AG04450 (cell line): ENCODE measurements at places on chromosomes 5 and 9.

- no peak for DNase-seq
These were observed 1792.7 kb upstream of the CDH9 start for GRCh38 chr5:28831042-28831441.

- DNase-seq = no peak
These were observed 14.8 kb upstream of the SLC25A51 start for GRCh38 chr9:37918665-37919170.

GRCh38 chr5:94847726-94848125, 229.3 kb downstream of the SLF1 start:
- DNase-seq = no peak

DNA sequence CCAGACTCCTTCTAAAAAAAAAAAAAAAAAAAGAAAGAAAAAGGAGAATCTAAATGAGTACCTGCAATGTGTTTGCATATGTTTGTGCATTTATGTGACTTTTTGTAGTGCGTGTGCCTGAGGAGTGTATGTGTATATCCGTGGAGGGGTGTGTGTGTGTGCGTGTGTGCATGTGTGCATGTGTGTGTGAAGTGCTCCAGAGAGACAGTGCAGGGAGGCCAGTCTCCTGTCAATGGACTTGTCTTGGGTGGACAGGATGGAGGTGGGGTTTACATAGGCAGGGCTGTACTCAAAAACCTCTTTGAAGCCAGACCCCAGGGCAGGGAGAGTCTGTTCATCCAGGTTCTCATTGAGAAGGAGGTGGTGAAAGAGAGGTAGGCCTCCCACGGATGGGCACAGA, 87.1 kb upstream of the MVB12B start:
- no peak for DNase-seq

DNA sequence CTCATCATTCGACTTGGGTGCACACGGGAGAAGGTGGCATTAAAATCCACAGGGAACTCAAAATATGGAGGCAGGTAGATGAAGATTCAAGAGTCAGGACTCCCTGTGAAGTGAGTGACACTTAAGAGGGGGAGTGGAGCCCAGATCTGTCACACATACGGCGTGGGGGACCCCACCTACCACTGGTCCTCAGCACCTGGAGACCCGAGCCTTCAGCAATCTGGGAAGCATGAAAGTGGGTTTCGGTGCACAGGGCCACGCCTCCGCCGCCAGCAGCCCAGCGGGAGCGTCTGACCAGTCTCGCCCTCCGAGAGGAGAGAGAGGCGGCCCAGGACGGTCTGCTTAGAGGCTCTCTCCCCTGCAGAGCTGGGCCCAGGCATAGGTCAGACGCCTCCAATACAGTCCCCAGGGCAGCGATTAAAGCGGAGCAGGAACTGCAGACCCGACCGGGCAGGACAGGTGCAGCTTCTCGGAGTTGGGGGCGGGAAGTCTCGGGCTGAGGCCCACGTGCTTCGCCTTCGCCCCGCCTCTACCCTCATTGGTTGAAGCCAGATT, 639 bp upstream of the SLC2A8 start:
- DNase-seq = no peak

DNA sequence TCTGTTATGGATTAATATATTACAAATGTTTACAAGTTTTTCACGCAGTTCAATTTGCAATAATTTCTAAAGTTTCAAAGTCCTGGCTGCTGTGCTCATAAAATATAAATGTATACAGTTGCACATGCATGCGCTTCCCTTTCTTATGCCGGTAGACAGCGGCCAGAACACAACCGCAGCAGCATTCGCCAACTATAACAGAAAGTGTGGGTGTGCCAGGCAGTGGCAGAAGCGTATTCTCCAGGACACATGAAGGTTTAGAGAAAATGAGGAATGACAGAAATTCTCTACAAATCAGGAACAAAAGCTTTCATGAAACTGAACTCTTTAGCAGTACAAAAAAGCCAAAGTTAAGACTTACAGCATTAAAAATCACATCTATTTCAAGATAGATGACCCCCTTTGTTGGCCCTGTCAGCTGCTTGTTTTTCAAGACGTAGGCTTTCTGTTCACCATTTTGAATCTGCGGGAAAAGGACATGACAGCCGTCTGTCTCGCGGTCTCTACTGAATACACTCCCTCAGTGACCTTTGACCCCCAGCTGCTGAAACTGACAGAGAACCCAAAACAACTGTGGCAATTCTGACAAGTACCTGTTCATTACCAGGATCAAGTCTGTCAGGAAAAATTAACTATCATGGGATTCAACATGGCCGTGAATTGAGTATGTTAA, 252.2 kb downstream of the SLF1 start:
- no peak for DNase-seq

- no peak for DNase-seq
These were observed 517.9 kb upstream of the ITGA1 start for GRCh38 chr5:52269859-52270258.

DNA sequence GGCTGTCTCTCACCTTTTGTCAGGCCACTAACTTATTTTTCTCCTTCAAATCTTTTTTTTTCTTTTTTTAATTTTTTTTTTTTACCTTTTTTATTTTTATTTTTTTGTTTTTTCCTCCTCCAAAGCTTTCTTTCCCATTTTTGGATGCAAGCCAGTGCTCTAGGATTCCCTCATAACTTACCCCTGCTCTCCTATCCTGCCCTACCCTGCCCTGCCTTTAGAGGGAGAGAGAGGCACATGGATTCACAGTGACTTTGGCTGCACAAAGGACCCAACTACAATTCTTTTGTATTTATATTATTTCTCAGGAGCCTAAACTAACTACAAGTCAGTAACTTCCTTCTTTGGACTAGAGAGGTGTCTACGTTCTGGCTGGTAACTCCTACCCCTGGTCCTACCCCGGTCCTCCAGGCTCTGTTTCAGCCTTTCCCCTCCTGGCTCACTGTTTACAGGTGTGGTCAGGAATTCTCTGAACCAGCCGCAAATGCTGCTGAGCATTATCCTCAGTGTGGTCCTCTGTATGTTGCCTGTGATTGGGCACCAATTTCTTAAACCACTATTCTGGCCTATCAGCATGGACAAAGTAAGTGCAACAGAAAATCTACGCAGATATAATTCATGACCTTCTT, 8.4 kb upstream of the RUSC2 start:
- DNase-seq = peak; percentile 52

DNA sequence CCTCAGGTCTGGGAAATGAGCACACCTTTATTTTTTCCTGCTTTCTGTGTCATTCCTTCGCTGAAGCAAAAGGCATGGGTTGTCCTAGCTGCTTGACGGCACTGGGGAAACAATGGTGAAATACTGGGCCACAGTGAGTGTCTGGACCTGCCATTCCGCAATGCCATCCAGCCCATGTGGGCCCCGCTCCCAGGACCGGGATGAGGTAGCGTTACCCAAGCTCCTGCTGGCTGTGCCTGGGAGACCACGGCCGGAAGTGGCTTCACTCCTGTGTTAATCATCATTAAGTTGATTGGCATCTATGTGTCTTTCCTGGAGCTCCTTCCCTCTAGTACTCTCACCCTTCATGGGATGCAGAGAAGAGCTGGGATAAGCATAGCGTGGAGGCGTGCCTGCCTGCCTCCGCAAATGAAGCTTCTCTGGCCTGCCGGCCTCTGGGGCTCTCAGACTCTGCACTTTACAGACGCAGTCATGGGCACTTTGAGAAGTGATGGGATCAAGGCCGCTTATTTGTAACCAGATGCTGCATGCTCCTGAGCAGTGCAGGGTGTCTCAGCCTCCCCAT, 16.5 kb upstream of the SMIM32 start:
- no peak for DNase-seq

DNA sequence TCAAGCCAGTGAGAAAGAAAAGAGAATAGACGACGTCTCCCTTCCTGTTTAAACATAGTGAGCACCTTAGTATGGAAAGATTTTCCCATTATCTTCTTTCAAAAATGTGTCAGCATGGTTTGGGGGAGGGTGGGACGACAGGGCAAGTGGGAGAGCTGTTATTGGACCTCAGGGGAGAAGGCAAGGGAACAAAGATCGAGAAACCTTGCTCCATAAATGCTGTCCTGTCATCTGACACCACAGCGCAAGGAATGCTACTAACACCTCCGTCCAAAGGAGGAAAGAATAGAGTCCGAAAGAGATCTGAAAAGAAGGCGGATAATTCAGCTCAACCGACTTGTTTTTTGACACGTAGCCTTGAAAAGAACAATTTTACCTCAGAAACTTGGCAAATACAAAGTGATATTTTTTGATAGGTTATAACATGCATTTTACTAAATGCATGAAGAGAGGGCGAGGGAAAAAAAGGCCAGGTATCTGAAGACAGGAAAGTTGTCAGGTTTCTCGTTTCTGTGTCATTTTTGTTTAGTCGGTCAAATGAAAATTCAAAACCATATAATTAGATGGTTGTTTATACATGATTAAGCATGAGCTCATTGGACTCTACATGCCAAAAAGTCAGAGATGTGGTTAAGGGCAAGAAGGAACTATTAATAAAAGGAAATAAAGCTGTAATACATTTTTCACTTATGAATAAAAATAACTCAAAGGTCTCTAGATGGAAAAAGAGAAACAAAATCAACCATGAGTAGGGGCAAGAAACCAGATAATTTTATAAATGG, 155.7 kb downstream of the GLIS3 start:
- DNase-seq = no peak

- no peak for DNase-seq
These were observed 237.3 kb upstream of the TUT7 start for GRCh38 chr9:86591472-86591871.

GRCh38 chr9:133961226-133962165, 30.6 kb downstream of the VAV2 start:
- no peak for DNase-seq

GRCh38 chr9:6922124-6922676, 164.4 kb downstream of the KDM4C start:
- DNase-seq = no peak

- no peak for DNase-seq
These were observed 80.8 kb downstream of the TLR4 start for GRCh38 chr9:117784996-117785395.

- no peak for DNase-seq
These were observed 11.4 kb upstream of the DNAH5 start for GRCh38 chr5:13955896-13956295.

DNA sequence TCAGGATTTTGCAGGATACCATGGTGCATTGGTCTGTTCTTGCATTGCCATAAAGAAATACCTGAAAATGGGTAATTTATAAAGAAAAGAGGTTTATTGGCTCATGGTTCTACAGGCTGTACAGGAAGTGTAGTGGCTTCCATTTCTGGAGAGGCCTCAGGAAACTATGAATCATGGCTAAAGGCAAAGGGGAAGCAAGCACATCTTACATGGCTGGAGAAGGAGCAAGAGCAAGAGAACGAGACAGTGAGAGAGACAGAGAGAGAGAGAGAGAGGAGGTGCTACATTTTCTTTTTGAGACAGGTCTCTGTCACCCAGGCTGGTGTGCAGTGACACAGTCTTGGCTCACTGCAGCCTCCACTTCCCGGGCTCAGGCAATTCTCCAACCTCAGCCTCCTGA, 43.9 kb downstream of the P4HA2 start:
- no peak for DNase-seq

GRCh38 chr5:55533521-55534435, 986 bp downstream of the PLPP1 start:
- no peak for DNase-seq

DNA sequence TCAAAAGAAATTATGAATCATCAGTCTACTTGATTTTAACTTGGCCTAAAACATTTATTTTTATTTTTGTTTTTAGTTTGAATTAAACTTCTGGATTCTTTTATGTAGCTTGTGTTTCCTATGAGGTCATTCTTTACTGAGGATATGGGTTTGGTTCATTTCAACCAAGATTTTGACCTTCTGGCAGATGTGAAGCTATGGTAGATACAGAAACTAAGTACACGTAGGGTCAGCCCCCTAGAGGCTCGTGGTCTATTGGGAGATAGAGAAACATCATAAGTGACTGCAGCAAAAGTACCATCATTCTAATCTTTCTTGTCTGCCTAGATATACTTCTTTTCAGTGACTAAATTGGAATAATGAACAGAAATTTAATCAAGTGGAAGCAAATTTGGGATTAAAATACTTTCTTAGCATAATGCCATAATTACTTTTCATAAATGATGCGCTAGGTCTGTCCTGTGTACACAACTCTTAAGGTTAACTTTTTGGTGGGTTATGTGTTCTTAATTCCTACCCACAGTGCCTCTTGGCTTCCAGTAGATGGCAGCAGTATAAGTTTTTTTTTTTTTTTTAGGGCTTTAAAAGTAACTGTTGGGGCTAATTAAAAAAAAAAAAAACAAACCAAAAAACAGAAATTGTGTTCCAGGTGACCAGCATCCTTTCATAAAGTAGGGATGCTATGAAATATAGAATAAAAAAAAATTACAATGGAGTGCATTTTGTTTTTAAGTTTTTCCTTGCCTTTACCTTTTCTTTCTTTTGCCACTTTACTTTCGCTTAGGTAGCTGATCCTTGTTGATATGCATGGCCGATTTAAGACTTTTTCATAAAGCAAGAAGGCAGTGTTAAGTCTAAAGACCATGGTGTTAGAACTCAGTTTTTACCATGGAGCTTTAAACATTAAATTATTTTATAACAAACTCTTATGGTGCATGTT, 49.9 kb downstream of the LRRTM2 start:
- no peak for DNase-seq

GRCh38 chr9:69925452-69925851, 104.8 kb downstream of the CFAP95 start:
- DNase-seq = no peak

DNA sequence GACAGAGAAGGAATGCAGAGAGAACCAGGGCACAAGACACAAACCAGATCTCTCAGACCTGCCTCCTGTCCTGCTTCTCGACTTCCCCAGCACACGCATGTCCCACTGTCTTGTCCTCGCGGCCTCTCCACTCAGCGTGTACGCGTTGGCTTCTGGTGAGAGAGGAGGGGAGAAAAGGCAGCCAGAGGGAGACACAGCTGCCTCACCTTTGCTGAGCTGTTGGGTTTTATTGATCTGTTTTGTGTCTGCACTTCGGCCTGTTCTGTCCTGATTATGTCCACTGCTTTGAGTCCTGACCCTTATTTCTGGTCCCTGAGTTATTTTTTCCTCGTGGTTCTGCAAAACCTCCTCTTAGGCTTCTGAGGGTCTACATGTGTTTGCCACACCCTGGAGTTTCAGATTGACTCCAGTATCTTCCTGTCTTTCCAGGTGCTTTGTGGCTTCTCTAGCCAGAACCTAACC, 87.5 kb upstream of the AGXT2 start:
- DNase-seq = no peak

- no peak for DNase-seq
These were observed 88.7 kb upstream of the ASS1 start for GRCh38 chr9:130356033-130356432.

- no peak for DNase-seq
These were observed 4.7 kb downstream of the GNAQ start for GRCh38 chr9:78026947-78027346.

- DNase-seq = no peak
These were observed 4.2 kb downstream of the ARID3C start for GRCh38 chr9:34624475-34625185.

DNA sequence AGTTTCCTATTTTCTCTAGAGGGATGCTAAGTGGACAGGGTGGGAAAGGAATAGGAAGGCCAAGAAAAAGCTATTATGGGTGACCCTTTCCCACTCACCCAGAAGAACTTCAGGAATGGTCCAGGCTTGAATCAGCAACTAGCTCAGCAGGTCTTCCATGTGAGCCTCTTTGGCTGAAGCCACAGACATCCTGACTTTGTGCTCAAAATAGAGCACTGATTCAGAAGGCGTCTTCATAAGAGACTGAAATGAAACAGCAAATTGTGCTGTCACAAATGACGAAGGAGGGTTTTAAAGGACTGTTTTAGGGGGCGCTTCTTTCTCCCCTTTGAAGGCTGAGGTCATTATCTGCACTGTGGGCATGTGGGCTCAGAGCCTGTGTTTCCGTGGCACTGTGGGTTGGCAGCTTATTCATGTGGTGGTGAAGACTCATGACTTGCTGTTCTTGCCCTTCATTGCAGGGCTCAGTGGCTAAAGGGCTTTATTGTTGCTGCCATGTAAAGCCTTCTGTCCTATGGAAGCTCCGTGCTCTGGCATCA, 65.8 kb upstream of the NFIL3 start:
- no peak for DNase-seq
